Thoracic aorta (tissue), 2 donors: ENCODE measurements at places on chromosomes 11 and 22.

GRCh38 chr11:125591649-125592304 is 875 bp upstream of the STT3A start:
- H3K36me3 ChIP-seq = no peaks in the 10 kb centered on the region
- H3K27me3 ChIP-seq = no peaks in the 10 kb centered on the region
- DNase-seq = peak; percentile 4
- peak overlapping the region; percentile 99 for H3K27ac ChIP-seq
- peaks cover 33% of the 10 kb centered on the region for H3K4me1 ChIP-seq
- peak overlapping the region; percentile 92 for H3K4me3 ChIP-seq

DNA sequence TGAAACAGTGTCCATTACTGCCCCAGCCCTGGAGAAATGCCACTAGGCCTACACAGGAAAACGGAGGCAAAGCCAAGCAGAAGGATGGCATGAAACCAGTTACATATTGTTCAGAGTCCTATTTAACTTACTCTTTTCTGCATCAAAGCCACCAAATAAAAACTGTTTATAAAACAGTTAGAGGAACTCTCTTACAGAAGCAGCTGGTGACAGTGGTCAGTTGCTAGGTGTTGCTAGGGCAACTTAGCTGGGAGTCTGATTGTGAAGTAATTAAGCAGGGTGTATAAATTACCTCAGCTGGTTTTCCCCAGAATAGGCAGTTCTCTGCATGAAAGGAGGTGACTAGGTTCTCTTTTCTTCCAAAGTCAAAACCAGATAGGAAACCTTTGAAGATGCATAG is 115.6 kb upstream of the ZBED5 start:
- no peaks in the 10 kb centered on the region for H3K4me1 ChIP-seq
- no peak for DNase-seq
- H3K27ac ChIP-seq = no peak overlapping the region
- no peak overlapping the region for H3K4me3 ChIP-seq
- H3K36me3 ChIP-seq = no peaks in the 10 kb centered on the region

DNA sequence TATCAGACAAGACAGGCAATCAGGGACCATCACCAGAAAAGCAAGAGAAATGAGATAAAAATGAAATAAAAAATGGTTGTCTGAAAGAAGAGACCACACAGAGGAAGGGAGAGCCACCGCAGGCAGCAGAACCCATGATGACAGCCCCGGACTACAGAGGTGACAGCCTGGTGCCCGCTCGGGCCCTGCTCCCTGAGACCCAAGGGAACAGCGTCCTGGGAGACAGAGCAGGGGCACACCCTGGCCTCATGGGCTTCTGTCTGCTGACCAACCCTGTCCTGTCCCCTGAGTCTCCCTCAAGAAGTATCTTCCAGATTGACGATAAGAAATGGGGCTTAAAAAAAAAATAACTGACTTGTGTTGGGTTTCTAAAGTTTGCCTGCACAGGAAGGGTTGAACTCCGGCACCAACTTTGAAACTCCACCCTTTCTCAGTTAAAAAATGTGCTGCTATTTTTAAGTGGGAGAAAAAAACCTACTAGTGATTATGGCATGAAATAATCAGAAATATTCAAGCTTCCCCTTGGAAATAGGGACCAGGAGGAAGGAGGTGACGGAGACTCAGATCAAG is 70.1 kb upstream of the TTLL12 start:
- DNase-seq = no peak
- H3K27me3 ChIP-seq = no peaks in the 10 kb centered on the region
- no peak overlapping the region for H3K27ac ChIP-seq
- H3K36me3 ChIP-seq = no peaks in the 10 kb centered on the region
- peaks cover 3% of the 10 kb centered on the region for H3K4me1 ChIP-seq
- no peak overlapping the region for H3K4me3 ChIP-seq

- no peaks in the 10 kb centered on the region for H3K36me3 ChIP-seq
- no peak for DNase-seq
- H3K27ac ChIP-seq = no peak overlapping the region
- no peak overlapping the region for H3K4me3 ChIP-seq
- no peaks in the 10 kb centered on the region for H3K27me3 ChIP-seq
- H3K4me1 ChIP-seq = peaks cover 5% of the 10 kb centered on the region
These were observed 70.6 kb downstream of the ST3GAL4 start for GRCh38 chr11:126426106-126426505.

- no peak for DNase-seq
- H3K4me3 ChIP-seq = no peak overlapping the region
- H3K4me1 ChIP-seq = no peaks in the 10 kb centered on the region
- H3K27me3 ChIP-seq = no peaks in the 10 kb centered on the region
- H3K27ac ChIP-seq = no peak overlapping the region
- no peaks in the 10 kb centered on the region for H3K36me3 ChIP-seq
These were observed 132.0 kb downstream of the BUD13 start for GRCh38 chr11:116640641-116641402.

- H3K4me1 ChIP-seq = peaks cover 4% of the 10 kb centered on the region
- DNase-seq = no peak
- no peaks in the 10 kb centered on the region for H3K27me3 ChIP-seq
- H3K36me3 ChIP-seq = no peaks in the 10 kb centered on the region
- H3K4me3 ChIP-seq = no peak overlapping the region
These were observed 5.3 kb downstream of the LSP1 start for GRCh38 chr11:1858154-1858553.

DNA sequence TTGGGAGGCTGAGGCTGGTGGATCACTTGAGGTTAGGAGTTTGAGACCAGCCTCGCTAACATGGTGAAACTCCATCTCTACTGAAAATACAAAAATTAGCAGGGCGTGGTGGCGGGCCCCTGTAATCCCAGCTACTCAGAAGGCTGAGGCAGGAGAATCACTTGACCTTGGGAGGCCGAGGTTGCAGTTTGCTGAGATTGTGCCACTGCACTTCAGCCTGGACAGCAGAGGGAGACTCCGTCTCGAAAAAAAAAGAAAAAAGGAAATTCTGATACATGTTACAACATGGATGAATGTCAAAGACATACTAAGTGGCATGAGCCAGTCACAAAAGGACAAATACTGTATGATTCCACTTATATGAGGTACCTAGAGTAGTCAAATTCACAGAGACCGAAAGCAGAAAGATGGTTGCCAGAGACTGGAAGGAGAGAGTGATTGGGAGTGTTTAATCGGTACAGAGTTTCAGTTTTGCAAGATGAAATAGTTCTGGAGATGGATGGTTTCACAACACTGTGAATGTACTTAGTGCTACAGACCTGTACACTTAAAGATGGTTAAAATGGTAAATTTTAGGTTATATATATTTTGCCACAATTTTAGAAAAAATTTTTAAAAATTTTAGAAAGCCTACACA is 92.3 kb downstream of the BLID start:
- no peak for DNase-seq
- H3K27me3 ChIP-seq = no peaks in the 10 kb centered on the region
- no peaks in the 10 kb centered on the region for H3K36me3 ChIP-seq
- no peak overlapping the region for H3K27ac ChIP-seq
- H3K4me1 ChIP-seq = peaks cover 20% of the 10 kb centered on the region

DNA sequence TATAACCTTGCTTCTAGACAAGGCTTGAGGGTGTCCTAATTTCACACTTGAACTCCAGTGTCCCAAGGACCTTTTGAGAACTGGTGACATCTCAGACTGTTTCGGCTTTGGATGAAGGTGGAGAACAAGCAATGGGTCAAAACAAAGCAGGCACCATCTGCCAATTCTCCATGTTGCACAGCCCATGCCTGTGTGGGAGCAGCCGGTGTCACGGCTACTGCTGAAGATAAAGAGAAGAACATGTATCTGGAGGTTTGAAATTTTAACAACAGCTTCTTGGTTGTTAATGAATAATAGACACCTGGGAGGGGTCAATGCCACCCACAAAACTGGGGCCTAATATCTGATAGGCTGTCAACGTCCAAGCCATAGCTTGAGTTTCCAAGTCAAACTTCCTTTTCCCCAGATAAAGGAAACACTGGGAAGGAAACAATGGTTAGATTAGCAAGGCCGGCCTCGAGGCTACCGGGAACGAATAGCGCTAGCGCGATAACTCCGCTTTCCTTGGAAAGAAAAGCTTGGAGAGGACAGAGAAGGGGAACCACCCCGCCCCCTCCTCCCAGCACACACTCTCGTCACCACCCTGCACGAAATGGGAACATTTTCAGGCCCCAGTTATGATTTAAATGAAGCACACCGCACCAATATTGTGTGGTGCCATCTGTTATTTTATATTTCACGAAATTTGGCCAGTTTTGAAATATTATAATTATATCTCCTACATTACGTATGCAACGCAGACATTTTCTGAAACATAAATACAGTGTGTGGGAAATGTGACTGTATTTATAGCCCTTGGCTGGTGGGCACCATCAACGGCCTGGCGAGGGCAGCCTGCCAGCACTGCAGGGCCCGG is 21.8 kb upstream of the OPCML start:
- H3K27me3 ChIP-seq = no peaks in the 10 kb centered on the region
- H3K27ac ChIP-seq = no peak overlapping the region
- H3K36me3 ChIP-seq = no peaks in the 10 kb centered on the region
- H3K4me1 ChIP-seq = no peaks in the 10 kb centered on the region
- no peak for DNase-seq
- no peak overlapping the region for H3K4me3 ChIP-seq

DNA sequence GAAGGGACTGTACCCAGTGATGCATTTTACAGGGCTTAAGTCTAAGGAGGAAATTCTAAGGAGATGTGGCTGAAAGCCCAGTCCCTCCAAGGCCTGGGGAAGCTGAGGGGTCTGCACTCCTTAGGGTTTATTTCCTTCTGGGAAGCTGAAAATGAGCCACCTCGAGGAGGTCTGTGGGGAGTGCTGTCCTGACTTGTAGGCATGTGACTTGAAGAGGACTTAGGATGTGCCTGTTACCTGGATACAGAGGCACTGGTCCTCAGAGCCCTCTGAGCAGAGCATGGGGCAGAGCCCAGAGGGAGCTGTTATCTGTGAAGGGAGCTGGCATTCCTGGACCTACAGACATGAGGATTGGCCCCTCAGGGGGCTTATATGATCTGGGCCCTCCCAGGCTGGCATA is 77.1 kb downstream of the TP53I11 start:
- no peak overlapping the region for H3K4me3 ChIP-seq
- no peaks in the 10 kb centered on the region for H3K36me3 ChIP-seq
- H3K4me1 ChIP-seq = no peaks in the 10 kb centered on the region
- no peaks in the 10 kb centered on the region for H3K27me3 ChIP-seq
- H3K27ac ChIP-seq = no peak overlapping the region
- DNase-seq = no peak
